ENCODE measurements at places on chromosomes 5 and 9.

- DNase-seq: no peak
Observed at GRCh38 chr9:19180991-19181390, 49.5 kb upstream of the DENND4C start.

- peak; percentile 18 for DNase-seq
Observed at GRCh38 chr9:136808075-136808805, 492 bp downstream of the RABL6 start.

- no peak for DNase-seq
Observed at GRCh38 chr5:61304590-61305381, 27.3 kb upstream of the ZSWIM6 start.

GRCh38 chr9:135034106-135034505 is 53.4 kb upstream of the OLFM1 start:
- DNase-seq: no peak

DNA sequence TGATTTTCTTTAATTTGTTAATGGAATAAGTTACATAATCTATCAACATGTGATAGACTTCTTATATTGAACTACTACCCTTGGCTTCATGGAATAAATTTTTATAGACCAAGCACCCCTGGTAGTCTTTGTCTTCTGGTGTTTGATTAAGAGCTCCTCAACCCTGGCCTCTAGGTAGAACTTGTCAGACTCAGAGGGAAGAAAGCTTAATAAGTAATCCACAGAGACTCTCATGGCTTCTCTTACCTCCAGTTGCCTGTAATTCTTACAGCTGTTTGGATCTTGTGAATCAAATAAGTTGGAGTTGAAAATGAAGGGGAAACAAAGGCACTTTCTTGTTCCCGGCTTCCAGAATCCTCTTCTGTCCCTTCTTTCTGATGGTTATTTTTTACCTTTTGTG is 7.0 kb upstream of the GPR21 start:
- no peak for DNase-seq

DNA sequence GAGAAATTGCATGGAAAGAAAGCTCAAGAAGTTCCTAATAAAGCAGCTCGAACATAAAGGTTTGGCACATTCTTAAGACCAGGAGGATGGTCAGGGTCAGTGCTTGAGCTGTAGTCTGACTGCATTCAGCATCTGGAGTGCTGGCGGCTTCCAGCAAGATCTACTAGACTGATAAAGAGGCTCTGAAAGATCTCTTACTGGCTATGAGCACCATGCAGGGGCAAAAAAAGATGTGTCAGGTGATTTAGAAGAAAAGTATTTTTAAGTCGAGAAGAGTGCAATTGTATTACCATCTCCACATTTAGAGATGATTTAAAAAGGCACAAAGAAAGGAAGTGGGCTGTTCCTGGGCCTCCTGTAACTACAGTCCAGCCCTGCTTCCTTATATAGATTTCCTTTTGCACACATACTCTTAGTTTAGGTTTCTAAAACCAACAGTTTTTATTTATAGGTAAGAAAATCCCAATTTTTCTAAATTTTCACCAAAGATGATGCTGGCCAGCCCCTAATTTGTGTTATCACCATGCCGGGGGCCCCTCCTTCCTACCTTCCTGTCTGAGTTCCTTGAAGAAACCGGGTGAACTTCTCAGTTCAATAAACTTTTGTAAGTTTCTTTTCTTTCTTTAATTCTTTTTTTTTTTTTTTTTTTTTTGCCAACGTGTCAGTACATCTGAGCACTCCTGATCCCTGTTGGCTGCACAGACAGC is 65.9 kb upstream of the PLPP1 start:
- DNase-seq: no peak

- no peak for DNase-seq
Observed at GRCh38 chr5:142133330-142134206, 25.0 kb downstream of the NDFIP1 start.

DNA sequence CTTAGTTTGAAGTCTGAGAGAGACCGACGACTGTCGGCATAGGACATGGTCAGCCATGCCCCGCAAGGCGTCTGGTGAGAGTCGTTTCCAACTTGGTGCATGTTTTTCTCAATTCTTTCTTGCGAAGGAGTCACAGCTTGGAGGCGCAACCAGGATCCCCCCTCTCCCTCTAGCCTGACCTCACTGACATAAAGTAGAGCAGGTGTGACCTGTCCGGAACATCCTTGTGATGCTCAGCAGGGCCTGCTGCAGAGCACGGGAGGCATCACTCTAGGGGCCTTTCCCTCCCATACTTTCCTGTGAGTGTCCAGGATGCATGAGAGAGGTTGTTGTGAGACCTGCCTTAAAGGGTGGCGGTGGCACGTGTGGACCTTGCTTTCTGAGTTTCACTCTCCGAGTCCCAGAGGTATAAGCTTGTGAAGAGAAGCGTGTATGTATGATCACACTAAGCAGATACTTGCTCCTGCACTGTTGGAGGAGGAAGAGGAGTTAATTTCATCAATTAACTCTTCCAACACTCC is 5.0 kb downstream of the TENT4A start:
- no peak for DNase-seq

- no peak for DNase-seq
Observed at GRCh38 chr9:81559709-81560108, 129.6 kb downstream of the TLE1 start.

GRCh38 chr5:170541146-170541769 is 37.4 kb downstream of the KCNIP1 start:
- DNase-seq: no peak

Data from HL-60 (cell line).